Stimulated activated CD8-positive, alpha-beta memory T cell treated with anti-CD3 and anti-CD28 coated beads, Interleukin-4, amount 100 ng/mL, for 1 hour (primary cell): ENCODE measurements at places on chromosomes 3 and 15.

DNA sequence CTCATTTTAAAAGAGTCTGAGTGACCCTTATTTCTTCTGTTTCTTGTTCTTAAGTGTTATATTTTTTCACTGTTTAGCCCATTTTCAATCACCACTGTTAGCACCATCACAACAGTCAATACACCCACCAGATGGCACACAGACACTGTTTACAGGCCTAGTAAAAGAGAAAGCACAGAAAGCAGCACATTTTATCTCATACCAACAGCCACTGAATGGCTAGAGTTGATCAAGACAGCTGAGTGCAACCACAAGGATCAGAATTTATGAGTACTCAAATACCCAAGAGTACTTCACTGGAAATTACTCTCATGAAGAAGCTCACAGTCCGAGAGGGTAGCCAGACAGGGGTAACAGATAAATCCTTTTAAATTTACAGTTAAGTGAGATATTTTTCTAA lies 127.0 kb downstream of the TFDP2 start:
- DNase-seq, result no peak

DNA sequence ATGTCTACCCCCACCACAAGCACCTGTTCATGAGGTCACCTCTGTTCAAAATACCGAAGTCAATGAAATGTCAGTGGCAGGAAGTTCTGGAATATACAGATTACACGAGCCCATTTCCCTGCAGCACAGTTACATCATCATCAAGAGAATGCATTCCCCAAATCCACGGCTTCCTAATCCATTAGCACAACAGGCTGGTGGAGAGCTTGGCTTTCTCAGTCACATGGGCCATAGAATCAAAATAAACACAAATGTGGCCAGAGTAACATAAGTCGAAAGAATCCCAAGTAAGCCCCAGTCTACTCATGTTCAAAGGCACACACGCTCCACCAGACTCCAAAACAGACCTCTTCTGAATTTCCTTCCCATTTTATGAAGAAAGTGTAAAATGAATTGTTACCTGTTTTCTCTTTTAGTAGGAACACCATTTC lies 419.3 kb downstream of the MAGI1 start:
- DNase-seq, result no peak

- no peak for DNase-seq
Measured at GRCh38 chr3:112085735-112086075, 484 bp upstream of the C3orf52 start.

DNA sequence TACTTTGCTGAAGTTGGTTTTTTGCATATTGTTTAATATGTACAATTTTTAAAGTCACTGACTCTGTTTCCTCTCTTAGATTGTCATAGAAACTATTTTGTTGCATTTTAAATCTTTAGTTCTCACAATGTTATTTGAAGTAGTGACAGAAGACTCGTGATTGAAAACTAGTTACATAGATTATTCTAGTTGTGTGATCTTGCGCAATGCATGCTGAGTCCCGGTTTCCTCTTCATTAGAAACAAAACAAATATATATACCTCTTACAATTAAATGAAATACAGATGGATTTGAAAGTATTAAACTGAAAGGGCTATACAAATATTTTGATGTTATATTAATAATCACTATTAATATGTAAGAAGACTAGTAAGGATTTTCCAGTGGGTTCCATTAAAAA lies 333.0 kb downstream of the LPP start:
- DNase-seq, result no peak

DNA sequence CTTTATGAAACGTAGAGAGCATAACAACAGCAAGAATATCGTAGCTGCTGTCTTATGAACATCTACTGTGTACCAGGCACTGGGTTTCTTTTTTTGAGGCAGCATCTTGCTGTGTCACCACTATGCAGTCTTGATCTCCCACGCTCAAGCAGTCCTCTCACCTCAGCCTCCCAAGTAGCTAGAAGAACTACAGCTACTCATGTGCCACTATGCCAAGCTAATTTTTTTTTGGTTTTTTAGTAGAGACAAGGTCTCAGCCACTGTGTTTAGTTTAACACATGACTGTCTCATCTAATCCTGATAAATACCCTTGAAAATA lies 129.9 kb downstream of the VGLL4 start:
- no peak for DNase-seq

- no peak for DNase-seq
Measured at GRCh38 chr3:125017406-125017805, 38.4 kb downstream of the HEG1 start.

GRCh38 chr3:170043506-170043905 lies 5.7 kb downstream of the GPR160 start:
- no peak for DNase-seq

DNA sequence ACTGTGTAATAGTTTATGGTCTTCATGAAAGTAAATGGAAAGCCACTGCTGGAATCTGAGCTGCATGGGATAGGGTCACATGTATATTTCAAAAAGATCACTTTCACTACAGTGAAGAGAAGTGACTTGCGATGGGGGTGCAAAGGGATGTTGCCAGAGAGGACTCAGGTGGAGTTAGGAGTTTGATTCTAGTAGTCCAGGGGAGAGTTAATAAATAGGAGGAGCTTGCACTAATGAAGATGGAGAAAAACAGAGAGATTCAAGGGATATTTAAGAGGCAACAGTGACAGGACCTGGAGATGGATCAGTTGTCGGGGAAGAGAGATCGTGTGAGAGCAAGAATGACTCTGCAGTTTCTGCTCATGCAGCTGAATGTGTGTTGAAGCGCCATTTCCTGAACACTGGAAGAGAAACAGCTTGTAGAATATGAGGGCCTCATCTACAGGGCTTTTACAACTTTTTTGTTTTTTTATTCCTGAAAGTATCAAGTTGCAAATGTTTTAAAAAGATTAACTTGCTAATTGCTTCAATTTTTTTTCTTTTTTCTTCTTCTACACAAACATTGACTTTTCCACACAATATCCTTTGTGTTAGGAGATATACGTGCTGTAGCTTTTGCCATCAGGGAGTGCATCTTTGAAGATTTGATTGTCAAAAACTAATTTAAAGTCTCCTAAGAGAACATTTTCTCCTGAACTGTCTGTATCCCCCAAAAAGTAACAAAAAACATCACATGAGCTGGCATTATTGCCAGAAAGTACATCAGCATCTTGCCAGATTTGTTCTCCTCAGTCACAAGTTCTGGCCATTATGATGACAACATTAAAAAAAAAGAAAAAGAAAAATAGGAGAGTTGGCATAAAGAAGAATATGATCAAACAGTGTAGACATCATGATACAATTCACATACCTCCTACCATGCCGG lies 37.5 kb downstream of the SETMAR start:
- DNase-seq, result no peak

- no peak for DNase-seq
Measured at GRCh38 chr3:14948609-14949038, 1.2 kb downstream of the NR2C2 start.

DNA sequence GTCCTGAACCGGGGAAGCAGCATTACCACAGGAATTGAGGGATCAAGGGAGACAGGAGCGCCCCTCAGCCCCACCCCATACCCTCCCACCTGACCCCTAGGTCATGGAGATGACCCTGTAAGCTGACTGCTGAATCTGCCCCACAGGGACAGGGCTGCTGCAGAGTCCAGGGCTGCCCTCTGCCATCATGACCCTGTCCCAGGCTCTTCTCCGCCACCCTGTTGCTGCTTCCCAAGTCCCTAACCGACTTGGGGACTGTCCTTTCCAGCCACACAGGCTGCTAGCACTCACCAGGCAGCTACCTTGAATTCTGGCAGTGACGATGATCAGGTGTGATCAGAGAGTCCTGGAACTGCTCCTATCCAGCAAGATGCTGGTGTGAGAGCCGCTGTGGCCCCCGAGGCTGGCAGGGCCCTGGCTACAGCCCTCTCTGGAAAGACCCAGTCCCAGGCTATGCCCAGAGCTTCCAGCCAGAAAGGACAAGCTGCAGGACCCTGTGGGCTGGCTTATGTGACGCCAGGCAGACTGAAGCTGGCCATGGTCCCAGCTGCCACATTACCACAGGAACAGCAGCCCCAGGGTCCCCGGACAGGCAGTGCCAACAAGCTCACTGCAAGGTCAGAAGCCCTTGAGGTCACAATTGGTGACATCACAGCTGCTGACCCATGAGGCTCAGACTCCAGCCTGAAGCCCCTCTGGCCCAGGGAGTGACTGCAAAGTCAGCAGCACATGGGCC lies at the start of gene C3orf22:
TSS of gene C3orf22 (minus strand) at position 597 of the 736 bp plus-strand sequence. CDS start 5,542 bp downstream, outside the sequence.
- DNase-seq, result no peak

GRCh38 chr15:74263466-74263865 lies 27.3 kb downstream of the CCDC33 start:
- no peak for DNase-seq

DNA sequence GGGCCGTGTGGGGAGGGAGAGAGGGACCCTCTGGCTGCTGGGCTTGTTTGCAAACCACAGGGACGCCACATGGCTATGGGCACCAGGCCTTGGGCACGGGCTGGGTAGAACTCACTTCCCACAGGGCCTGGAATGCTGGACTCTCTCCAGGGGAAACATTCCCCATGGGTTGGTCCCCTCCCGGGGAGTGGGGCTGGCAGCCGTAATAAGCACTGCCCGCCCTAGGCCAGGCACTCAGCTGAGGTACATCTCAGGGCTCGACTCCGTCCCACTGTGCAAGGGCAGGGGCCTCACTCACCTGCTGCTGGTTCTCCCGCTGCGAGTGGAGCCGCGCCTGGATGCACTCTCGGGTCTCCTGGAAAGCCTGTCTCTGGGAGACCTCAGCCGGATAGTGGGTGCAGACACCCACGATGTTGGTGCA lies 96.7 kb downstream of the ADCY5 start:
- DNase-seq, result no peak

- DNase-seq, result no peak
Measured at GRCh38 chr3:56145410-56145809, 322.9 kb downstream of the ERC2 start.
